ENCODE measurements at places on chromosomes 13 and 19.

DNA sequence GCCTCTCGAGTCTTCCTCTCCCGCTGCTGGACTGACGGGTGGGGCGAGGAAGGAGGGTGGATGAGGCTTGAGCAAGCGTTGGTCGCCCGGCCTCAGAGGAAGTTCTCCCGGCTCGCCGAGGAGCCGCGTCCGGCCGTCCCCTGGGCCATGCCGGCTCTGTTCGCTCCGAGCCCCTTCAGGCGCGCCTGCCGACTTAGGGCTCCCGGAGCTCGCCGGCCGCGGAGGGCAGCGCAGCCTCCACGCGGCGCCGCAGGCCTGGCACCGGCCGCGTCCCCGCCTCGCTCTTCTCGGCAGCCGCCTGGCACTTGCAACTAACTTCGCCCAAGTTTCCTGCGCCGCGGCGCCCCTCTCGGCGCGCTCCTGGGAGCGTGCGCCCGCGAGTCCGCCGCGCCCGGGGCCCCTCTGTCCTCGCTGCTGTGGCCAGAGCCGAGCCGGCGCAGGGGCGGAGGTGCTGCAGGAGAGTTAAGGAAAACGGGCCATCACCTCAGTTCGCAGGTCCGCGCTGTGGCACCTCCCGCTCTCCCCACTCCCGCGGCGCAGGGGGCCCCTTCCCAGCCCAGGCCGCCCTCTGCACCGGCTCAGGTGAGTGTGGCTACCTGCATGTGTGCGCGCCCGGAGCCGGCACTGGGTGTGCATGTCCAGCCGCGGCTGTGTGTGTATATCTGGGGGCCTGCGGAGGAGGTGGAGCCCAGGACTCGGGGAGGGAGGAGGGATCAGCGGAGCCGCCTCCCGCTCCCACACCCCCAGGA lies 641 bp upstream of the SOX21 start:
- no peak for DNase-seq

DNA sequence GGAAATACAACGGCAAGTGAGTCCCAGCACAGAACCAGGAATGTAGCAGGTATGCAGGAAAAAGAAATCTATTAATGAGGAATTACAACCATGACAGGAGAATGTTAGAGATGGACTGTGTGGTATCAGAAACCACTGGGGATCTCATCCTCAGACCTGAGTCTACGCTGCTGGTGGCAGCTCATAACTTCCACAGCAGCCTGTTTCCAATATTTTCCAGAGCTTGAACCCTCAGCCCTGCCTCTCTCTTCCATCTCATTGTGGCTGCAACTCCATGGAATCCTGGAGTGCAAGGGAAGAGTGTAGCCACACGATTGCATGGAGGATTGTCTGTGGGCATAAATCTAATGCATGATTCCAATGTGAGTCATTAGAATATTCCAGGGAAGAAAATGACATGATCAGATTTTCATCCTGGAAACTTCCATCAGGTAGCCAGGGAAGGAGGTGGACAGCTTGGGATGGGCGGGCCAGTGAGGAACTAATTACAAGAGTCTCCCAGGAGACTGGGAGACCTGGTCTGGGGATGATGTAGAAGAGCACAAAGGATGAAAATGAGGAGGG lies 14.9 kb downstream of the PLA2G4C start:
- DNase-seq, result no peak

- DNase-seq, result no peak
Observed at GRCh38 chr13:96934889-96935489, 59.3 kb downstream of the OXGR1 start.

DNA sequence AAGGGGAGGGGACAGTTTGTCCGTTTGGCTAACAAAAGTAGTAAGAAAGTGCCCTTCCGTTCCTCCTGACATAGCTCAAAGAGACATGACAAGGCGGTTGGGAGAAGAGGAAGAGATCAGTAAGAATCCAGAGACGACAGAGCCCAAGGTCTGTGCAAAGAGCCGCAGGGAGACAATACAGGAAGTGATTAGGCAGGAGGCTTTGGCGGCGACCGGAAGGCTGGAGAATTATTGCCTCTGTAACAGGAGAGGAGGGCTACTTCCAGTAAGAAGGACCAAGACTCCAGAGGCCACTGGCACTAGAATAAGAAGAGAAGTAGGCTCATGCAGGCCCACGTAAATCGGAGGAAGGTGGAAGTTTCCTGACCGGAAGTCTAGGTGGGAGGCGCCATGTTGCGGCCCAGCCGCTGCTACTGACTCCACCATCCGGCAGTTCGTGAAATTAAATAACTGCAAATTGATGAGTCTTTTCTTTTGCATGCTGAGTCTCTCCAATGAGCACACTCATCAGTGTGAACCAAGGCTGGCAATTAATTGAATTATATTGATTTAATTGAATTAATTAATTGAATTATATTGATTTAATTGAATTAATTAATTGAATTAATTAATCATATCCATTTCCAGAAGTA lies 9.9 kb downstream of the RFX2 start:
- DNase-seq, result no peak

DNA sequence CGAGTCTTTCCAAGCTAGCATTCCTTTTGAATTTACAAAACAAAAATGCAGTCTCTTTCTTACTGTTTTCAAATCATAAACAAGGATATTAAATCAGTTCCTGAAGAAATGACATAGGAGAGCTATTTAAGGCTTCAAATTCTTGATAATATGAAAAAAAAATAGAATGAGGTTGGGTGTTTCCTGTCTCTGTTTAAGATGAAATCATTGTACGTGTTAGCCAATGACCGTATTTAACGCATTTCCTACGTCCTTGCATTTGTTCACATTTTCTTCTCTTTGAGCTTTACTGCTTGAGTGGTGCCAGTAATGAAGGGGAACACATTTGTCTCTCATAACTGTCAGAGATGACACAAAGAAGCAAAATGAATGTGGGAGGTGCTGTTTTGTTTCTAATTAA lies 821.3 kb downstream of the DIAPH3 start:
- no peak for DNase-seq

Measured in stimulated activated CD4-positive, alpha-beta T cell treated with anti-CD3 and anti-CD28 coated beads, Interleukin-1b, Interleukin-23, amount 100 ng/mL, for 1 hour (primary cell).